MV-4-11 (cell line): ENCODE measurements at places on chromosomes 5 and 9.

DNA sequence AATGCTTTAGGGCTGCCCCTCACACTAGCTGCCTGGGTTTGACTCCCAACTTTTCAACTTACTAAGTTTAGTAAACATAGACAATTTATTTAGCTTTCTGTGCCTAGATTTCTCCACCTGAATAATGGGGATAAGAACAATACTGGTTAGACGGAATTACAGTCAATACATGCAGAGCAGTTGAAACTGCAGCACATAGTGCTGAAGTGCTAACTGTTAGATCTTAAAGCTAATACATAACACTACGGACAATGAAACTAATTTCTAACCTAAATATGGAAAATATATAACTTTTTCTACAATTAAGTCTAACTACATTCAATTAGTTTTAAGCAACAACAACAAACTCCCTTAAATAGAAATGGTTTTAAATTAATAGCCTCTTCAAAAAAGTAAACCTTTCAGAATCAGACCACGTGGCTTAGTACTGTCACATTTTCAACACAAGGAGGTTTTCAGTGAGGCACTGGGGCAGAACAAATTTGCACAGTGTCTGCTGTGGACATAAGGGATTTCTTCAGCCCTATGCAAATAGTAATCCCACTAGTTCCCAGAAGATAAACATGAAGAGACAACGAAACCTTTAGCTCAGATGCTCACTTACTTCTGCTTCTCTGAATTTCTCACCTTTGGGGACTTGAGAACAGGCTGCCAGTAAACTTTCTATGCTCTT lies 293.4 kb downstream of the EDIL3 start:
- no peak for DNase-seq

- peak; percentile 27 for DNase-seq
These were observed 72.9 kb downstream of the ZNF618 start for GRCh38 chr9:113948891-113949570.

- no peak for DNase-seq
These were observed 85.8 kb upstream of the IL6ST start for GRCh38 chr5:56080375-56081052.

DNA sequence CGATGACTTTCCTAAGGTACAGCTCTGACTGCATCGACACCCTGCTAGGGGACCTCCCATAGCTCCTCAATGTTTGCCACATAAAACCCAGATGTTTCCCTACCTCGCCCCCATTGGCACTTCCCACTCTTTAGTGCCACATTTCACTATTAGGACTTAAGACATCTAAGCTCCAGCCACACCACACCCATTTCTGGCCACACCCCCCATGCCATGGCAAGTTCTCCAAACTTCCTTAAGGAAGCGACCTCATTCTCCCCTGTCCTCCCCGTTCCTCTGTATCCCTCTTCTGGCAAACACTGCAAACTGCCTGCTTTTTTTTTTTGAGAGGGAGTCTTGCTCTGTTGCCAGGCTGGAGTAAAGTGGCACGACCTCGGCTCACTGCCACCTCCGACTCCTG lies 62.9 kb downstream of the USP20 start:
- DNase-seq: peak; percentile 20

DNA sequence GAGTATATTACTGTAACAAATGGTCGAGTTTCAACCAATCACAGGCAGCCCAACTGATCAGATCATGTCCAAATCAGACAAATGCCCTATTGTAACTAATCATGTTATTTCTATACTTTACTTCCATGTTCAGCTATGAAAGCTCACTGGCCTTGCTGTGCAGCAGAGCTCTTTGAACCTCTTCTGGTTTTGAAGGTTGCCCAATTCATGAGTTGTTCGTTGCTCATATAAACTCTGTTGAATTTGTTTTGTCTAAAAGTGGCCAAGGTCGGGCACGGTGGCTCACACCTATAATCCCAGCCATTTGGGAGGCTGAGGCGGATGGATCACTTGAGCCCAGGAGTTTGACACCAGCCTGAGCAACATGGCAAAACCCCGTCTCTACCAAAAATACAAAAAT lies 21.6 kb downstream of the PDE6A start:
- no peak for DNase-seq

- DNase-seq: no peak
These were observed 370.7 kb upstream of the TRPC7 start for GRCh38 chr5:136736021-136736420.

GRCh38 chr9:18542837-18543405 lies 69.0 kb downstream of the ADAMTSL1 start:
- DNase-seq: no peak

DNA sequence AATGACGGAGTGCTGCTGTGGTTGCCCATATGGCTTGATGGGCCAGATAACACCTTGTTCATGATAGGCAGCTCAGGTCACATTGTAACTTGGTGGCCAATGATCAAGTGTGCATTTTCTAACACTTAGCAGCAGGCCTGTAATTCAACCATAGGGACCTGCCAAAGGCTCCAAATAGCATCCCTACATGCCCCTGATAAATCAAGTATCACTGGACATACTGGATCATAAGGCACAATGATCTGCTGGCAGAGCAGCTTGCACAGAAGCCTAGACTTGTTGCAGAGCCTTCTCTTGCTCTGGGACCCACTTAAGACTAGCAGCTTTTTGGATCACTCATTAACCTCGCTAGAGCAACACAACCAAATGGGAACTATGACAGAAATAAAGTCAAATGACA lies 46.0 kb upstream of the ISOC1 start:
- no peak for DNase-seq

GRCh38 chr5:132971483-132972435 lies 8.3 kb upstream of the AFF4 start:
- no peak for DNase-seq

GRCh38 chr5:126659805-126660482 lies 59.2 kb downstream of the PHAX start:
- DNase-seq: peak; percentile 63

DNA sequence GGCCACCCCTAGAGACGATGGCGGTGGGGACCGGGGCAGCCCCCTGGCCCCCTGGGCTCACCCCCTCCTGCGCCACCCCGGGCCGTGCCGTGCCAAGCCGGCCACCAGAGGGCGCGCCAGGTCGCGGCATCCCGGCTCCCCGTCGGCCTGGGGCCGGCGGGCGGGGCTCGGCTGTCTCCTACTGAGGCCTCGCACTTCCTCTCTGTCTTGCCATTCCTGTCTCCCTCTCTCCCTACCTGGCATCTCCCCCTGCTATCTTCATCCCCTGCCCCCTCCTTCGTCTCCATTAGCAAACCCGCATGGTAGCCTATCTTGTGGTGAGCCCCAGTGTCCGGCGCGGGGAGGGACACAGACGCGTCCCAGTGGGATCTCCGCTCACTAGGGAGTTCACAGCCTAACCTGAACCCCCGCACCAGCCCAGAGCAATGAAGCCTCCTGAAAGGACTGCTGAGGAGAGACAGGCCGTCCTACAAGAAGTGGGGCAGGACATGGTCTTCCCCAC lies 29.8 kb upstream of the FABP6 start:
- DNase-seq: peak; percentile 55

DNA sequence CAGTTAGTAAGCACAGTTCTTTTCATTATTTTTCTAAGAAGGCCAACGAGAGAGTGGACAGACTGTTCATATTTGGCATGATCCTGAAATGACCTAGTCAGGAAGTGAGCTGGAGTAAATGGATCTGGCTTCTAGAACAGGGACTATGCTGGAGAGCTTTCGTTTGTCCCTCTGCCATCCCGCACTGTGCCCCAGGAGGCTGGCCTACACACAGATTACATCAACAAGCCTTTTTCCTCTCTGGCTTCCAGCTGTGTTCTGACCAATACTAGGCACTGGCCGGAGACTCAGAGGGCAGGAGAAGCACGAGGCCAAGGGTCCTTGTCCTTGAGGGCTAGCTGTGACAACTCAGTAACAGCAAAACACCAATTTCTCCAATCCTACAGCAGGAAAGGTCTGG lies 127.8 kb downstream of the MED27 start:
- DNase-seq: no peak

DNA sequence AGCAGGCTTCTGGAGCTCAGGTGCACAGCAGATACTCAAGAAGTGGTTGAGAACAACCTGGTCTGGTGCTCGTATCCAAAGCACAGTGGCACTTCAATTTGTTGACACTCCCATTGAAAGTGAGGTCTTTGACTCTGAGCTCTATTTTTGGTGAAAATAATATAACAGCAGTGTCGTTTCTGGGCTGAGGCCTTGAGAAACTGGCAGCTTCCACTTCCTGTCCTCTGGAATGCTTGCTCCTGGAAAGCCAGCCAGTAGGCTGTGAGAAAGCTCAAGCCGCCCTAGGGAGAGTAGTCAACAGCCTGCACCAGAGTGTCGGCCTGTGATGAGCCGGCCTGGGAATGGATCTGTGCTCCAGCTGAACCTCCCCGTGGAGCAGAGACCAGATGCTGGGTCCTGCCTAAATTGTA lies 6.8 kb upstream of the SUSD3 start:
- DNase-seq: no peak

- DNase-seq: no peak
These were observed 612.3 kb downstream of the BNC2 start for GRCh38 chr9:16258191-16258590.

DNA sequence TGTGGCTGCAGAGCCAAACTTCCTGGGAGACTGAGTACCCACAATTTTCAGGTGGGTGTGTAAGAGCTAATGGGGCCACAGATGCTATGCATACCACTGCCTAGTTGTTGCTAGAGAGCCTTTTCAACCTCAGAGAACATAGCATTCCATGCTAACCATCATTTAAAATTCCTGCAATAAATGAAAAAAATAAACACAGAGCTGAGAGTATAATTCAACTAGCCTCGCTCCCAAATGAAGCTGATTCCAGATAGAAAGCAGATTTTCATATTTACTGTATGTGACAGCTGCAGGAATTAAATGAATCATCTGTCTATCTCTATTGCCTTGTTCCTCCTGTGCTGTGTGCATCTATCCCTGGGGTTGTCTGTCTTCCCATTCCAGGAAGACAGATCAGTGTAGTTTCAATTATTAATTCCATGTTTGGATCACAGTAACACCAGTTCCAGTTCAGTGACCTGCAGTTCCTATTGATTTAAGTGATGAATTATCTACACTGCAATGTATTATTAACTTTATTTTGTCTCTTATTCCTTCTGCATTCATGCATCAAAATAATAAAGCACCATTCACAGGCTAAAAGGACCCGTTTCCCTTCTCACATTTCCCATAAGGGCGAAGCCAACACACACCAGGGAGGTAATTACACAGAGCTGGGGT lies 324.5 kb downstream of the SLIT3 start:
- no peak for DNase-seq

- no peak for DNase-seq
These were observed 184.7 kb downstream of the ROR2 start for GRCh38 chr9:91765296-91765695.

- DNase-seq: no peak
These were observed 132.9 kb upstream of the LMX1B start for GRCh38 chr9:126480813-126481212.

DNA sequence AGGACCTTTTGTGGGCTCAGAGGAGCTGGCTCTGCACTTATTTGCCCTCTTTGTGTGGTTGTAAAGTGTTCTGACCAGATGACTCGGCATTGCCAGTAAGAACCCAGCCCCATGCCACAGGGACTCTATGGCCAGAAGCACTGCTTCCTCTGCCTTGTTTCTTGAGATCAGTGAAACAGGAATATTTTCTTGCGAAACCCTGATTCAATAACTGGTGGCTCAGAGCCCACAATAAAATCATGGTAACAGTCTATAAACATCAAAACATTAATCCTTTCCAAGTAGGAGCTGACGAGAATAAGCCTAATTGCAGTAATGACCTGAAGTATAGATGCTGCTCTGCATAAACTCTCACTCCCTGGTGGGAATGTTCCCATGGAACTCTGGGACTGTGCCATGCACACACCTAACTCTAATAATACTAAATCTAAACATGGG lies 344.3 kb downstream of the ZNF608 start:
- DNase-seq: peak; percentile 88

GRCh38 chr5:63233361-63233760 lies 654.7 kb downstream of the LRRC70 start:
- no peak for DNase-seq

DNA sequence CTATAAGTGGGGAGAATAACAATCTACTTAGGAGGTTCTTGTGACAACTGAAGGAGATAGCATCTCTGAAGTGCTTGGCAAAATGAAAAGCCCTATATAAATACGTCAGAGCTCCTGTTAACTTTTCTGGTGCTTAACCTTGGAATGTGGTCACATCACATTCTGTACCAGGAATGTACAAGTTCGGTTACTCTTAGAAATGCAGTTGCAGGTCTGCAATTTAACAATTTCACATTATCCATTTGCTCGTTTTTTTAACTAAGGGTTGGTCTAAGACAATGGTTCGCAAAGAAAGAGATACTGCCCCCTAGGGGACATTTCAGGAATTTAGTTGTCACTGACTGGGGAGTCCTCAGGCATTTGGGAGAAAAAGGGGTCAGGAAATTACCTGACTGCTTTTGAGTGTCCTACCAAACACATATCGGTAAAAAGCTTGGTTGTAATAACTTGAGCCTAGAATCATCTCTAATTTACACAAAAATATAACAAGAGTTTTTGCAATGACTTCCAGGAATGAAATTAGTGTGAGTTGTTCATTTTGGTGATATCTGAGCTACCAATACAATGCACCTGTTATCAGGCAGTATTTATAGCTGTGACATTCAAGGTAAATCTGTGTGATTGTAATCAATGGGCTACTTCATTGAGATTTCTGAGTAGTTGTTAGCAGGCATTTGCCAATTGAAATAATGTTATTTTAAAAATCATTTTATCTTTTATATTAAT lies 5.4 kb upstream of the HBEGF start:
- DNase-seq: peak; percentile 69

GRCh38 chr5:172336264-172336663 lies 52.7 kb upstream of the UBTD2 start:
- no peak for DNase-seq

DNA sequence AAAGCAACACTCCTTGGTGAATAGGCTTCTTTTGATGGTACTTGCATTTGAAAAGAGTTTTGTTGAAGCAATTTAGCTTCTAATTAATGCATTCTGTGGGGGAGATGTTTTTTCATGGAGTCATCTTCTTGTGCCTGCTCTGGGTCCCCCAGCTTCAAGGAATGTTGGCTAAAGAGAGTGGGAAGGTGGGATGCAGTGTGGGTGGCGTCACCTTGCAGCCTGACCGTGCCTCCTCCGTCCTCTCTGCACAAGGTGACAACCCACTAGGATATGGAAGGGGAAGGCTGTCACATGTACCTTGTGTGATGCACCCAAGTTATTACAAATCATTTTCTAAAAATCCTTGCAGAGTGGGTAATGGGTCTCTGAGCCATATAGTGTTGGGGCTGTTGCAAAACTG lies 70.7 kb downstream of the DAPK1 start:
- no peak for DNase-seq

GRCh38 chr5:175325681-175326080 lies 118.3 kb downstream of the DRD1 start:
- DNase-seq: no peak

GRCh38 chr5:173902334-173902733 lies 14.2 kb downstream of the CPEB4 start:
- DNase-seq: no peak

DNA sequence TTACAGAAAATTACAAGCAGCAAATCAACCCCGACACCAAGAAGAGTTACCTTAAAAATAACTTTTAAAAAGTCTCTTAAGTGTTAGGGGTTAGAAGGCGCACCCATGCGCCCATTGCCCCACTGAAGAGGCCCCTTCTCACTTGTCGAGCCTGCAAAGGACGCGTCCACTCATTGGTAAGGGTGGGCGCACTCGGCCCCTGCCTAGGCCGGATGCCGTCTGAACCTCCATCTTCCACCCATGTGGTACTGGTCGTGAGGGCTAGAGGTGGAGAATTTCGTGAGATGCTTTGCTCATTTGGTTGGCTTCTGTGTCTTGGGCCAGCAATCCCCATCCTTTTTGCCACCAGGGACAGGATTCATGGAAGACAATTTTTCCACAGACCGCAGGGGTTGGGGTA lies 27.5 kb upstream of the LRRC14B start:
- DNase-seq: no peak
